ENCODE measurements at places on chromosomes 16 and 17.
A peak's percentile ranks its signal among the peaks of the same experiment; 100 is the strongest.

DNA sequence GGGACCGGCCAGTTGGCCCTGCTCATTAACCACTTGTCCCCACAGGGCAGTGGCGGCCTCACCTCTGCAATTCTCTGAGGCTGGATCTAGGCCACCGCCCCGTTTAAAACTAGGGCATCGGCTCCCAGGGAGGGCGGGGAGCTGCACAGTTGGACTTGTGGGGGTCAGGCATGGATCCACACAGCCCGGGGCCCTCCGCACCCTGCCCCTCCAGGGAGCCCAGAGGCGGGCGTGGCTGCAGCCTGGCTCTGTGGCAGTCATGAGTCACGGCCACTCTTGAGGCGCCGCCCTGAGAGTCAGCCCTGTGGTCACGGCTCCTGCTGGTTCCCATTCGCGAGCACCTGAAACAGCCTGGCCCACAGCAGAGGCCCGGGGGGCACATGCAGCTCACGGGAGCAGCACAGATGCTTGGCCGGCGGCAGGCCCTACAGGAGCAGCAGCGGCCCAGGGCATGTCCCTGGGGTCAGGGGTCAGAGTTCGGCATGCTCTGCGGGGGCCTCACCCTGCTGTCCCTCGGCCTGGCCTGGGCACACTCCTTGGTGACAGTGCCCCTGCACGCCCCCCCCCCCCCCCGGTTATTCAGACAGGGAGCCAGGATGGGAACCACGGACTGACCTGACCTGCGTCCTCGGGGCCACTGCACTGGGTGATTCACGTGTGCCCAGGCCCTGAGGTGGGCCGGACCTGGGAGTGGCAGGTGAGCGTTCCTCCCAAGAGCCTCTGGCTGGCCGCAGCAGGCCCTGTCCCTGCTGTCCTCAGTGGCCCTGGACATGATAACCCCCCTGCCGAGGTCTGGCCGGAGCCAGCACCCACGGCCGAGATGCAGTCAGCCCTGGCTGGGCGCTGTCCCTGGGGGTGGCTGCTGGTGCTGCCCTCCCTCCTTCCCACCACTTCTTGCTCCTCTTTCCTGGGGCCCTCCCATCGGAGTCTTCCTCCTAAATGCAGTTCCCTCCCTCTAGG, 8.2 kb downstream of the CAPN15 start:
- no peak for DNase-seq

- no peak for DNase-seq
Measured at GRCh38 chr17:33667671-33668070, 374.6 kb upstream of the ASIC2 start.

GRCh38 chr16:2178321-2179106, 17.9 kb downstream of the CASKIN1 start:
- DNase-seq = peak; percentile 49

DNA sequence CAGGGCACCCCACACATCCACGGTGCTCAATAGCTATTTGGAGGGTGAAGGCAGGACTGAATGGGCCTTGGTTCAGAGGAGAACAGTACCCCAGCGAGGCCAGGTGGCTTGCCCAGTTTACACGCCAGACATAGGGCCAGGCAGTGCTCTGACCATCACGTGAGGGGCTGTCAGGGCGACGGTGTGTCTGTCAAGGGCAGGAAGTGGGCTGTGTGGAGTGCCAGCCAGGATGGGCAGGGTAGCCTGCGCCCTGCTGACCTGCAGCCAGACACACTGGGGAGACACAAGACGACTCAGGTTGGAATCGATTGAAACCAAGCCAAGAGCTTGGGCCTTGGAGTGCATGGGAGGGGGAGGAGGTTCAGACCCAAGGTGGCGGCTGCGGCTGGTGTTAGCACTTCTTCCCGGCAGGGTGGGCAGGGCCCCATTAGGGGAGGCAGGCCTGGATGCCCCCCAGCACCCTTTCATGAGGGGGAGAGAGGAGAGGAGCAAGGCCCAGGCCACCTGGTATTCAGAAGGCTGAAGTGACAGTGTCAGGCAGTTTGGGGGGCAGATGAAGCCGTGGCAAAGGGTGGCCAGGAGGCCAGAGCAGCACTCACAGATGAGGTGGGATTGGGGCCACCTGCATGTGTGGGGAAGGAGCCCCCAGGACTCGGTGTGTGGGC, 68.2 kb downstream of the SREBF1 start:
- DNase-seq = no peak

GRCh38 chr16:19269098-19269497, 16.4 kb upstream of the CLEC19A start:
- DNase-seq = no peak

- no peak for DNase-seq
Measured at GRCh38 chr17:80774146-80774545, 217.5 kb upstream of the CHMP6 start.

- DNase-seq = no peak
Measured at GRCh38 chr16:69831212-69832123, 69.3 kb downstream of the WWP2 start.

GRCh38 chr16:3256146-3256865, at the start of gene MEFV:
Gene MEFV (minus strand): TSS chr16:3256633. CDS start chr16:3256587, 46 bp downstream.
- no peak for DNase-seq

DNA sequence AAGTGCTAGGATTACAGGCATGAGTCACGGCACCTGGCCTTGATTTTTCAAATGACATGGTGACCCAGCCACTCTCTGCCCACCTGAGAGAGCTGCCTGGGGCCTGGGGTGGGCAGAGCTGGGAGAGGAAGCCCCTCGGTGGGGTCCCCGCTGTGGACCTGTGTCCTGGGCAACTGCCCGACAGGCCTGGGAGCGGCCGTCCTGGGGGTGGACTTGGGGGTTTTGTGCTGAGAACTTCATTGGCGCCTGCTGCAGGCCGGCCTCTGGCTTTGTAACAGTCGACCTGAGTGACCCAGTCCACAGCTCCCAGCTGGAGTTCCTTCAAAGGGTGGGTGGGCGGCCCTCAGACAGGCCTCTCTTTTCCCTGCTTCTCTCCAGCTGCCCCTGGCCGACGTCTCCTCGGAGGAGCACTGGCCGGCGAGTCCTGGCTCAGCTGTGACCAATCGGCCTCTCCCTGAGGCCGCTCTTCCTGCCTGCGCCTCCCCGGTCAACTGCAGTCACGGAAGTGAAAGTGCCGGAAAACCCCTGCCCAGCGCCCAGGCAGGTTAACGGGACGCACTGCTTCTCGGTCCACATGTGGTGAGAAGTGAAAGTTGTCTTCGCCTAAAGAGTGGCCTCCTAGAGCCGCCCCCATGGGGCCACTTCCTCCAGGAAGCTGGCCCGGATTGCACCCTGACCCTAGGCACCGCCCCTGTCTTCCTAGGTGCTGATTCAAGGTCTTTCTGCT, 5.5 kb downstream of the CBFA2T3 start:
- DNase-seq = no peak

GRCh38 chr17:40443196-40443987, at the start of gene IGFBP4:
Gene IGFBP4 (plus strand): TSS chr17:40443450. CDS start chr17:40443736, 286 bp downstream.
- DNase-seq = peak; percentile 65

DNA sequence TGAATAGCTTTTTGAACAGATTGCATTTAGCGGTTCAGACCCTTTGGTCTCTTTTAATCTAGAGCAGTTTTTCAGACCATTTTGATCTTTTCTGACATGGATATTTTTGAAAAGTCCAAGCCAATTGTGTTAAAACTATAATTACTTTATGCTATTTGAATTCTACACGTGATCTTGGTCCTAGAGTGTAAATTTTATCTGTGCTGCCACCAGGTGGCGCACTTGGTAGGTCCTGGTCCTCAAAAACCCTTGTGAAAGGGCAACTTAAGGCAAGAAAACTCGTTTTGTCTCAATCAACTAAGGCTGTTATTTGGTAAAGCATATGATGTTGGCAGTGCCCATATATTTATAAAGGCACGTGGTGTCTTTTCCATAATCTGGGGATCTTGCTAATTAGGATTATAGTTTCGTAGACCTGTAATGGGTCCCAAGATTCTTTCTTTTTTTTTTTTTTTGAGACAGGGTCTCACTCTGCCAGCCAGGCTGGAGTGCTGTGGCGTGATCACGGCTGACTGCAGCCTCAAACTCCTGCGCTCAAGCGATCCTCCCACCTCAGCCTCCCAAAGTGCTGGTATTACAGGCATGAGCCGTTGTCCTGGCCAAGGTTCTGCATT, 43.9 kb upstream of the TEX2 start:
- peak; percentile 70 for DNase-seq

GRCh38 chr16:81315271-81316175, 761 bp downstream of the GAN start:
- peak; percentile 55 for DNase-seq

DNA sequence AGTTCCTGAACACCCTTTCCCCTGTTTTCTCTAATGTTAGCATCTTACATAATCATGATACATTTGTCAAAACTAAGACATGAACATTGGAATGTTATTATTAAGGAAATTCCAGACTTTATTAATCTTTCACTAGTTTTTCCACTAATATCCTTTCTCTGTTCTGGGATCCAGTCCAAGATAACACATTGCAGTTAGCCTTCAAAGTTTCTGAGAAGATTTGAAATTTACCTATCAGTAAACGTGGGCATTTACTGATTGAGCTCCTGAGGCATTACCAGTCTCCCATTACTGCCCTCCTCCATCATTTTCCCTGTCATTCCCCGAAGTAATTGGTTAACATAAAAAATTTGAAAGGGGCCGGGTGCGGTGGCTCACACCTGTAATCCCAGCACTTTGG, 5.7 kb upstream of the CD300LG start:
- DNase-seq = no peak

- DNase-seq = no peak
Measured at GRCh38 chr17:10271106-10271562, 72.7 kb upstream of the GAS7 start.

DNA sequence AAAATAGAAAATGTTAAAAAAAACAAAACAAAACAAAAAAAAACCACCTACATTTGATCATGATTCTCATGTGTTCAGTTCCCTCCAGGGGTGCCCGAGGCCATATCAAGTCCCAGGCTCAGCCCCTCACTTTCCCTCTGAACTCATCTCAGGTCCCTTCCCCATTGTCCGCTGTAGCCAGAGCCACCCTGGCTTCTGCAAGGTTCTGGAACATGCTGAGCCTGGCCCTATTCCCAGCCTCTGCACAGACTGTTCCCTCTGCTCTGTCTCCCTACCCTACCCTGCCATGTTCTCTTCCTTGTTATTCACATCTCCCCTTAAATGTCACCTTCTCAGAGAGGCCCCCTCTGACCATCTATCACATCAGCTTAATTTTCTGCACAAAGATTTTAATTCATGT, 46.9 kb downstream of the TK2 start:
- no peak for DNase-seq

DNA sequence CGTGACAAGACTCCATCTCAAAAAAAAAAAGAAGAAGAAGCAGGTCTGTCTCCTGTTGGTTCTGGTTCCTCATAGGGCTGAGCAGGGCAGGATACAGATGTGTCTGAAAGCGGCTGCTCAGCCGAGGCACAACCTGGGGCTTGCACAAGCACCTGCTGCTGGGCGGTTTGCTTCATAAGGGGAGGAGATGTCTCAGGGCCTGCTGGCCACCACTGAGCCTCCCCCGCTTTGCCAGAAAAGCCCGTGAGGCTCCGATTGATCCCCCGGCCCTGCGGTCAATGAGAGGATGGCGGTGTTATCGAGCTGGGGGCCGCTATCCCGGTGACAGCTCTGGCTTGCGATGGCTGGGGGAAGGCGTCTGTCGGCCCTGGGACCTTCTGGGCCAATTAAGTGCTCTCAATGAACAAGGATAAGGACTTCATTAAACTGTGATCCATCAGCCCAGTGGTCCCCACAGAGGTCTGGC, 162.0 kb downstream of the SDK2 start:
- no peak for DNase-seq

GRCh38 chr16:51818342-51818944, 667.4 kb upstream of the SALL1 start:
- no peak for DNase-seq

DNA sequence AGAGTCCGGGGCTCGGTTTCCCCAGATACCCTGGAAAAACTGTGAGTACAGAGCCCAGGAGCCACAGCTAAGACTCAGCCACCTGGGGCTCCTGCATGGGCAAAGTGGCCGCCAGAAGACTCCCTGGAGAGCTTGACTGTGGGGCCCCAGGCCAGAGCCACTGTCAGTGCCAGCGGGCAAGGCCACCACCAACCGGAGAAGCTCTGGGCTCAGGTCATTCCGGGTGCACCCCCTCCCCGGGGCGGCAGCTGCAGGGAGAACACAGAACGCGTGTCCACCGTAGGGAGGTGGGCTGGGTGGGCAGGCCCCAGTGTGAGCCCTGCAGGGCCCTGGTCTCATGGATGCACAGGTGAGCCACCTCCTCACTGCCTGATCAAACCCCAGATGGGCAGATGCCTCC, 22.3 kb upstream of the RBFOX3 start:
- DNase-seq = no peak

DNA sequence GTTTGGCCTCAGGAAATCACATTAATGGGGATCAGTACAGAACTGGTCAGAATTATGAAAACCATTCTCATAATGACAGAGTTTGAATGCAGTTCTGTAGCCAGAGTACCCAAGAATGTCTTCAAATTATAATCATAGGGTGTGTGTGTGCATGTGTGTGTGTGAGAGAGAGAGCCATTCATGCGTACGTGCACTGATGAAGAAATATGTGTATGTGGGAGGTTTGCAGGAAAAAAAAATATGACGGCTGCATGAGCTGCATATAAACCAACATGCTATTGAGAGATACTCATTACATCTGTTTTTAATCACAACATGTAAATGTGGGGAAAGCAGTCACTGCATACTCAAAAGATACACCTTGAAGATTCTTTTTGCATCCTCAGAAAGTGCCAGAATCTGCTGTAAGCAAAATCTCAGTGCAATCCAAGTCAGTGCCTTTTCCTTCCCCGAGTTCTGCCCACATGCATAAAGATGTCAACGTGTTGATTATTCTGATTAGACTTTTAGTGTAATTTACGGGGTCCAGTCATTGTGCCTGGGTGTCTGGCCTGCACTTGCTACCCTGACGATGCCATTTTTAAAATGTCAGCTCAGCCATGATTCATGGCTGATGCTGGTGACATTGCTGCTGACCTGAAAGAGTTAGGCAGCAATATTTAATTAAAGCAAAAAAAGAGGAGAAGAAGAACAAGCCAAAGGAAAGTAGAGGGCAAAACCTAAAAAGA, 378.7 kb upstream of the ZFHX3 start:
- DNase-seq = no peak
